Cortex of kidney (tissue), 1 donor: ENCODE measurements at places on chromosomes 12 and 14.

- no peak for DNase-seq
These were observed 185.0 kb downstream of the DPF3 start for GRCh38 chr14:72708708-72709475.

- no peak for DNase-seq
These were observed 236.9 kb downstream of the PAWR start for GRCh38 chr12:79453820-79454219.

DNA sequence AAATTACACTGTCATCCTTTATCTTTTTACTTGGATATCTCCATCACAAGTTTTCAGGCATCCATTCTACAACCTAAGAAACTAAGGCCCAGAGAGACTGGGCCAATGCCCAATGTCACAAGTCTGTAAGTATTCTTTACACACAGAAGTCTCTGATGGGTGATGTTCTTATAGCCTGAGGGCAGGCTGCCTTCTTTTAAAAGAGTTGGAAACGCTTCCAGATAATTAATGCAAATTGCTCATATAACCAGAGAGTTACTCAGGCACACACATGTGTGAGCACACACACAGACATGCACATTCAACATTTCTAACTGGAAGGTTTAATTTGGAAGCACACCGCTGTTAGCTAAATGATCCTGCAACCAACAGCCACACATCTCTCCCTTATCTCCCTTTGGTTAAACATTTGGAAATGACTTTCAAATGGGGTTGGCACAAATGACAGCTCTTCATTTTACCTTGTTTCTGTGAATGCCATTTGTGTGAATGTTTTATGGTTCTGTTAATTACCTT is 160.8 kb upstream of the TMPO start:
- no peak for DNase-seq

DNA sequence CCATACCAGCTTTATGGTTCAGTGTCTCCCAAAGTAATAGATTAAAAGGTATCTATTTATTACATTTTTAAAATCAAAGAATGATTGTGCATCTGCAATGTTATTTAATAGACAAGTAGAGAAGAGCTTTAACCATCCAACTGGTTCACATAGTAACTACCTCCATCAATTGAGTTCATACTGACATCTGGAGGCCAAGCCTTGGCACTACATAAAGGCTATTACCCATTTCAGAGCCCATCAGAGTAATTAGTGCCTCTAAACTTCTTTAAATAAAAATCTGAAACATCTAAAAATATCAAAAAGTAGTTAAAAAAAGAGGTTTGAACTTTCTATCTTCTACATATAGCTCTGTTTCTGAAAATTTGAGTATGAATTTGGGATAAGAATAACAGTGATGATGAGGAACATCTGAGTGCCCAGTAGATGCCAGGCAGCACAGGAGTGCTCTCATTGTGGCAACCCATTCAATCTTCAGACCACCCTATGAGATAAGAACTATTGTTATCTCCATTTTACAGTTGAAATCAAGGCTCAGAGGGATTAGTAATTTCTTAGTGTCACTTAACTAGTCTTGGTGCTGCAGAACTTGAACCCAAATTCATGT is 132.9 kb upstream of the DAAM1 start:
- no peak for DNase-seq

GRCh38 chr12:50690925-50691324 is 73.0 kb upstream of the ATF1 start:
- no peak for DNase-seq

DNA sequence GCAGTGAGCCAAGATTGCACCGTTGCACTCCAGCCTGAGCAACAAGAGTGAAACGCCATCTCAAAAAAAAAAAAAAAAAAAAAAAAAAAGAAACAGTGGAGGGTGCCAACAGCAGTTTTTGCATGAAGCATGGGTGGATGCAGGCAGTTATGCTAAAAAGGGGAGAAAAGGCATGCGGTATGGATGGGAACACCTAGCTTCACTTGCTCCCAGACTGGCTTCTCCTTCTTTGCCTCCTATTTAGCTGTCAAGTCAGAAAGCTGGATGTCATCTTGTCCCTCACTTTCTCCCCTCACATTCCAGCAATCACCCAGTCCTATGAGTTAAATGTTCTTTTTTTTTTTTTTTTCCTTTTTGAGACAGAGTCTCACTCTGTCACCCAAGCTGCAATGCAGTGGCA is 2.6 kb downstream of the EEF1AKMT3 start:
- DNase-seq, result no peak

DNA sequence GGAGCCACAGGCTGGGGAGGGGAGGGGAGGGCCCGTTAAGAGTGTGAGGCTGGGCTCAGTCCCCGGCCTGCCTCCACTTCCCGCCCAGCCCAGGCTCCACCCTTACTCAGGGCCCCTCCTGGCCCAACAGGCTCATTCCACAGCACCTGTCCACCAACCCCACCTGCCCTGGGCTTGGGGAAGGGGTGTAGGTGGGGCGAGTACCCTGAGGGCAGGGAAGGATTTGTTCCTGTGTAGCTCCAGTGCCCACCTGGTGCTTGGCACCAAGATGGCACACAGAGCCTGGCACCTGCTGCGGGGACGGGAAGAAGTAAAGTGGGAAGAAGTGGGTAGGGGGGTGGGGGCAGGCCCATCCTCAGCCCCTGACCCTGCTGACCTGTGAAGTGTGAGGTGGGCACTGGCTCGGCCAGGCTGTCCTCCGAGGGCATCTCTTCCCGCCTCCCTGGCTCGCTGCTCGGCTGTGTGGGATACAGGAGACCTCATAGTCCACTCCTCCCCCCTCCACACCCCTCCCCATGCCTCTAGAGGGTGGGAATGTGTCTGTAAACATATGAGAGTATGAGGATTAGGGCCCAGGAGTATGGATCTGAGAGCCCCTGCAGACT is 35.1 kb downstream of the NCKAP5L start:
- DNase-seq, result no peak

GRCh38 chr12:40597133-40597532 is 95.1 kb upstream of the CNTN1 start:
- no peak for DNase-seq

DNA sequence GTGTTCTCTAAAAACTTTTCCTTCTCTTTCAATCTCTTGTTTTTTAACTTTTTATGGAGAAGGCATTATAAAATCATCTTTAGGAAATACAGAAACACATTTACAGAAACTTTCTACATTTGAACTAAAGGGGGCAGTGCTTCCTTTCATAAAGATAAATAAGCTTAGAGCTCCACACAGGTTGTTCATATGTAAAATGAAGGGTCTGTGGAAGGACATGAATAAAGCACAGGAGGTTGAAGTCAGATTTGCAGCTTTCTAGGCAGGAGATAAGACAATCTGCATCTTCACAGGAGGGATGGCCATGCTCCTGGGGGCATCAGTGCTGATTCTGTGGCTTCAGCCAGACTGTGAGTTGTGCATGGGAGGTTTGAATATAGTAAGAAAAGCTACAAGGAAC is 426.0 kb downstream of the DAD1 start:
- DNase-seq, result no peak

DNA sequence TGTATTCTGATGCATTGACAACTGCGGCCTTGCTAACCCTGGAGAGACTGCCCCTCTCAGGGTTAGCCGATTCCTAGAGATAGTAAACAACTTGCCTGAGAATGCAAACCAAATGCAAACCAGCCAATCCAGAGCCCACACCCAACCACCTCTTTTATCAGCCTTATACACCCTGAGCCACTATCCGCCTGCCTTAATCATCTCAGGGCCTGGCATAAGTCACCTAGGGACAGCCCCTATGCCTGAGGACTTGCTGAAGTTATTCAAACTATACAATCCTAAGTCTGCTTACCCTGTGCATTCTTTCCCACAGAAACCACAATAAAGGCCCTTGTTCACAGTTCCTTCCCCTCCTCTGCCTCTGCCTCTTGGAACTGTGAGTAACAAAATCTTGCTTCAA is 177.2 kb downstream of the KCNA5 start:
- no peak for DNase-seq

- DNase-seq, result no peak
These were observed 82.2 kb downstream of the ADCK1 start for GRCh38 chr14:77882098-77882497.

GRCh38 chr12:16407346-16407745 is 59.9 kb downstream of the MGST1 start:
- DNase-seq, result no peak

GRCh38 chr14:104665114-104665656 is 24.2 kb upstream of the INF2 start:
- no peak for DNase-seq

- no peak for DNase-seq
These were observed 17.5 kb upstream of the FAR2 start for GRCh38 chr12:29131539-29131938.

GRCh38 chr14:35297706-35298105 is 5.5 kb downstream of the PSMA6 start:
- DNase-seq, result no peak

- no peak for DNase-seq
These were observed 110.2 kb downstream of the PLEKHA5 start for GRCh38 chr12:19239616-19240234.
